ENCODE measurements at places on chromosomes 1 and 21.
A peak's percentile ranks its signal among the peaks of the same experiment; 100 is the strongest.

- DNase-seq, result no peak
These were observed 220.1 kb downstream of the COL24A1 start for GRCh38 chr1:85936470-85936869.

DNA sequence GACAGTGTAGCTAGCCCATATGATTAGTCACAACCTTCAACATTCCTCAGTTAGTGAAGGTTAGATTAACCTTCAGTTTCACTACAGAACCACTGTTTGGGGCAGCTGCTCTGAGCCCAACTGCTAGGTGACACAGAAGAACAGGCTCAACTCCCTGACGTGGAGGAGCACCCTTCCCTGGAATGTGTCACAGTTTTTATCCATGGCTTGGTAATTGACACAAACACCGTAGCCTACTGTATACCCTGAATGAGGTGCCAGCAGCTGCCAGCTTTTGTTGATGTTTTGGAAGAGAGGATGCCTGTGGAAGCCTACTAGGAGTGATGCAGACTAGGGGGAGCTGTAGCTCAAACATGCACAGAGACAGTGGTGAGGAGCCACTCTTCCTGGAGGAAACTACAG lies 56.6 kb upstream of the CR2 start:
- DNase-seq, result no peak

DNA sequence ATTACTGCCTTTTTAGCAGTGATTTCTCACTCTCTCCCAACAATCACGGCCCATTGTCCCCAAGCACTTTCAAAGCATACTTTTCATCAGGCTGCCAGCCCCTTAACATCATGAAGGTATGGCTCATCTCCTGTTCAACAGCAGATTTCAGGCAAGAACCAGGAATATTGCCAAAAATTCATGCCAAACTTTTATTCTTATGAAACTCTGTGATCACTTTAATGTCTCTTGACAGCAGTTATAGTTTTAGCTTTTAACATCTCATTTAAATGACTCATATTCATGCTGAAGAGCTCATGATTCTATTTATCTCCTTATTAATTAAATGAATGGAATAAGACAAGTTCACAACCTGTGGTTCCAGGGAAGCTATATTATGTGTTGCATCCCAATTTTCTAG lies 235.1 kb downstream of the GRIK1 start:
- no peak for DNase-seq

- no peak for DNase-seq
These were observed 81.1 kb upstream of the ATP1B1 start for GRCh38 chr1:169025412-169025811.

- no peak for DNase-seq
These were observed 59.9 kb upstream of the SOD1 start for GRCh38 chr21:31599563-31599962.

DNA sequence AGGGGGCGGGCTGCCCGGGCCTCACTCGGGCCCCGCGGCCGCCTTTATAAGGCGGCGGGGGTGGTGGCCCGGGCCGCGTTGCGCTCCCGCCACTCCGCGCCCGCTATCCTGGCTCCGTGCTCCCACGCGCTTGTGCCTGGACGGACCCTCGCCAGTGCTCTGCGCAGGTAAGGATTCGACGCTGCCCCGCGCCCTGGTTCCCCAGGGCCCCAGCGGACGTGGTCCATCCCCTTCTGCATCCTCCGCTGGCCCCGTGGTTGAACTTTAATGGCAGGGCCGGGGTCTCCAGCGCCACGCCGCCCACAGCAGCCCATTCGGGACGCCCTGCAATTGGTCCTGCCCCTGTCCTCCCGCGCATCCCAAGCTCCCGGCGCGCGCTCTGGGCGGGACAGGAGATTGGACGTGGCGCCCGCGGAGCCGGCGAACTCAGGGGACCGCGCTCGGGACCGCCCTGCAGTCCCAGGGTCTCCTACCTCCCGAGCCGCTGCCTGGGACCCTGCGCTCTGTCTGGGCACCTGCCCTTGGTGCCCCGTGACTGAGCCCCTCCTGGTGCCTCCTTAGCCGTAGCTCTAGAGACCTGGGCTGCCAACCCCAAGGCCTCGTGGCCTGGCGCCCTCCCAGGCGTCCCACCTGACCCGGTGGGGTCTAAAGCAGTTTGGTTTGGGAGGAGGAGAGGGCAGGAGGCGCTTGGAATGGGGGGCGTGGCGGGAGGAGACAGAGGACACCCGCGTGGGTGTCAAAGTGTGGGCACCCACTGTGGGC lies at the start of gene ALPL:
ALPL (plus strand) TSS at position 73 of the 762 bp plus-strand sequence. CDS start 44,659 bp downstream, outside the sequence.
- no peak for DNase-seq

GRCh38 chr21:32094804-32095203 lies 184.0 kb downstream of the MIS18A start:
- peak; percentile 14 for DNase-seq

DNA sequence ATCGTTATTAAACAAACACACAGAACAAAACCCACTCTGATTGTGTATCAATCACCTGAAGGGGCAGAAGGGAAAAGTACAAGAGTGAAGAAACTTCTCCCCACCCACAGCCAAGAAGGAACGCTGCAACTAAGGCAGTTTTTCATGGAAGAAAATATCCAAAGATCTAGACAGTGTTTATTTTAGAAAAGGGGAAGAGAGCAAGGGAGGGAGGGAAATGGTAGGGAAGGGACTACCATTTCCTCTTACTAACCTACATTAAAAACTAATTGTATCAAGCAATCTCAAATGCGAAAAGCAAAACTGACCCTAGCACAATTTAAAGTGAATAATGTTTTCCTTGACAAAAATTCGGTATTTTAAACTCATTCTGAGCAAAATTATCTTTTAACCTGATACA lies 3.5 kb downstream of the NRIP1 start:
- no peak for DNase-seq

- DNase-seq, result no peak
These were observed 269.3 kb upstream of the NFIA start for GRCh38 chr1:60813071-60813470.

- no peak for DNase-seq
These were observed 20.7 kb downstream of the AGPAT3 start for GRCh38 chr21:43885721-43886120.

GRCh38 chr1:96588416-96588995 lies 133.1 kb upstream of the PTBP2 start:
- no peak for DNase-seq

GRCh38 chr1:48817505-48818114 lies 40.9 kb upstream of the BEND5 start:
- DNase-seq, result peak; percentile 5

DNA sequence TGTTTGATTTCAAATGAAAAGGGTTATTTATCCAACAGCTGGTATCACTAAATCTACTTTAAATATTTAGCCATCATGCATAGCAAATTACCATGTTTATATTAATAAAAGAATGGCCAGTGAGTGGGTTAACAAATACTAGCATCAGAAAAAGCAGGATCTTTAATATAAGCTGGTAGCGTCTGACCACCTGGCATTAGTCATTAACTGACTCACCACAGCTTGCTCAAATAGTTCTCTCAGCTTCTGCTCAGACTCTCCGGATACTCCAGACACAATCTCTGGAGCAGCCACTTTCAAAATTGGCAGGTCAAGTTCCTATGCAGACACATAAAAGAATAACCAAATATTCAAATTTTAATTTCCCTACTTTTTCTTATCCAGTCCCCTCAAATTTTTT lies 29.6 kb downstream of the NVL start:
- DNase-seq, result peak; percentile 77

DNA sequence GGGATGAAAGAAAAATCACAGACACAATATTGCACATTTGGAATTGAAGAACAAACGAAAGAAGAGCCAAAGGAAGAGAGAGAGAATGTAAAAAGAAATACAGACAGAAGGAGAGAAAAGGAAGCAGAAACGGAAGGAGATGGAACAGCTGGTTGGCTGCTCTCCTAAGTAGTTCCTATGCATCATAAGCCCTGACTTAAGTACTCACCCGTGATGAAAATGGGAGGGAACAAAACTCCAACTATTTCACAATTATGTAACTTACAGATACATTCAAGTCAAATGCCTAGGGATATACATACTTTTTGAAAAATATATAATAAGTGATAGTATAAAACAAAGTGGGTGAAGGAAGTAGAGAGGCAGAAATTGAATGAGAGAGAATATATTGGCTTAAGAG lies 88.5 kb downstream of the TTLL7 start:
- DNase-seq, result no peak

DNA sequence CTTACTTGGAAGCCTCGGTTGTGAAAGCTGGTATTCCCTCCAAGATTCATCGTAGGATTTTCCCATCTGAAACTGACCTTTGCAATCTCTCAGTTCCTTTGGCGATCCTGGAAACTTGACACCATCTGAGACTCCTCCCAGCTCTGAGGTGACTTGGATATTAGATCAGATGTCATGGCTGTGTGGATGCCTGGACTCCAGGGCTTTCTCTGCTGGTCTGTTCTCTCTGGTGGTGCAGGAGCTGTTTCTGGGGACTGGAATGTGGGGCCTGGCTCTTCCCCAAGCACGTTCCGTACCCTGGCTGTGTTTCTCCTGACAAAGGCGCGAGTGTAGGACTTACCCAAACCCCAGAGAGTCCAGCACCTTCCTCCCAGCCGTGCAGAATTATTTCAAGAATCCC lies 252.2 kb downstream of the RPS6KC1 start:
- DNase-seq, result no peak

DNA sequence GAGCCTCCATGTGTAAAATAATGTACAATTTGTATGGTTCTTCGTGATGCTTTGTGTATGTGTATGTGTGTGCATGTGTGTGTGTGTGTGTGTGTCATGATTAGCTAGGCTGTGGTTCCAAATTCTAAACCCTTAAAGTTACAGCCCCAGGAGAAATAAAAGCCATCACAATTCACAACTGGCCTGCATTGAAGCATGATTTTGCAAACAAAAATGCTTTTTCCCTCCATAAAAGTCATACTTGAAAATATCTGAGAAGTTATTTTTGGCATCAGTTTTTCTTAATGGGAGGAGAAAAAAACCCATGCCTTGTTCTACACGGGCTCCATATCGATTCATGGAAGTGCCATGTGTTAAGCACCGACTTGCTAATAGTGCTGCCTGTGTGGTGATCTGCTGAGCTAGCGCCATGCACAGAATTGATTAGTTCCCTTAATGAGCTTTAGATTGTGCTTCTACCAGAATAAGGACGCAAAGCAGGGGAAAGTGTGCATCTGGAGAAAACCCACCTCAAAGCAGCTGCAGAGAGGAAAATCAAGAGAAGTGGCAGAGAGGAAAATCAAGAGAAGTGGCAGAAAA lies 207.3 kb downstream of the DSCAM start:
- no peak for DNase-seq

DNA sequence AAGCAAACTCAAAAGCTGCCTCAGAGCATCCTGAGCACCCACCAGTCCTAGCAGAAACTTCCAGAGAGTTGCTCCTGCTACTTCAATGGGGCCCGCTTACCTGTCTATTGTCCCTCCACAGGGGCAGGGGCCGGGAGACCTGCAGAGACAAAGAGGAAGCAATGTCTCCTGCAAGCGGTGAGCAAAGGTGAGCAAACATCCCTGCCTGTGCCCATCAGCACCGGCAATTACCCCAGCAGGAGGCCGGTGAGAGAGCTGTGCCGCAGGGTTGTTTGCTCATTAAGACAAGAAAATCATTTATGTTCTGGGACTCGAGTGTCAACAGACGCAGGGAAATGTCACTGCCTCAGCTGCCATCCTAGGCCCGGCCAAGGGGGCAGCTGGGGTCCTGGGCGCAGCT lies 53.8 kb upstream of the TARDBP start:
- no peak for DNase-seq

All from mesenchymal stem cell (in vitro differentiated cells and primary cell).